ENCODE measurements at places on chromosomes 5 and 9.

DNA sequence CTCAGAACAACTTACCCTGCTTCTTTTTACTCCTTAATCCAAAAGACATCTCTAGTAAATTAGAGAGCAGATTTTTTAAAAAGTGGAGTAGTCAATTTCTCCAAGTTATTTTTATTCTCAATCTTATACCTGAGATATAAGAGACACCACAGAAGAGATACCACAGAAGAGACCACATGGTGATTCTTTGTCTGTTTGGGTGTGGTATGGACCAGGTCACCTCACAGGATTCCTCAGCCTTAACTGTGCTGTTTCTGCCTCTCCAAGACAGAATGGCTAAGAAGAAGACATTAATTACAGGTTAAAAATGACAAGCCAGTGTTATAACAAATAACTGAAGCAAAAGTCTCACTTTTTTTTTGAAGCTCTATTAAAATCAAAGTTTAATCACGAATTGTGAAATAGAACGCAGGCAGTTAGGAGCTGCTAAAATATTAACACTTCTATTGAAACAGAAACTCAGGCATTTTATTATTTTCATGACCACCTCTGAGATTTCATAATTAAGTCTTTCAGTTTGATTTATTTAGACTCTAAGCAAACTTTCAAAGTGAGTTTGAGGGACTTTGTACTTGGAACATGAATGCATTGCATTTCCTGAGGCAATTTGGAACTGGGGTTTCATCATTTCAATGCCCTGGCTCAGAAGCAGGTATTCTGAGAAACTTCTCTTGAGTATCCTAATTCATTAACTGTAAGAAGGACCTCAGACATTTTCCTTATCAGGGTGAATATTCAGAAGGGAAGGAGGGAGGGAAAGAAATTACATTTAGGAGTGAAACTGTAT, 280.7 kb downstream of the KCTD16 start:
- no peak for DNase-seq

DNA sequence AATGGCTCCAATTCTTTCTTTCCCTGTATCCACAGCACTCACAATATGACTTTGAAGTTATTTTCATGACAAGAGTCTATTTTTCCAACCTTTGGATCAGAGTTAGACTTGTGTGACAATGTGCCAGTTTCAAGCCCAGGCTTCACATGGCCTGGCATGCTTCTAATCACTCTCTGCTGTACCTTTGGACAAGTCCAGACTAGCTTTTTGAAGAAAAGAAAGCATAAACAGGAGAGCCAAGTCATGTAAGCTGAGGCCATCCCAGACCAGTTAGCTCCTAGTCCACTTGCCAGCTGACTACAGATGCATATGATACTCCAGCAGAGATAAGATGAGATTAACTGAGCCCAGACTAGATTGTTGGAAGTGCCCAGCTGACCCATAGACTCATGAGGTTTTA, 513.6 kb upstream of the C9orf72 start:
- DNase-seq, result no peak

DNA sequence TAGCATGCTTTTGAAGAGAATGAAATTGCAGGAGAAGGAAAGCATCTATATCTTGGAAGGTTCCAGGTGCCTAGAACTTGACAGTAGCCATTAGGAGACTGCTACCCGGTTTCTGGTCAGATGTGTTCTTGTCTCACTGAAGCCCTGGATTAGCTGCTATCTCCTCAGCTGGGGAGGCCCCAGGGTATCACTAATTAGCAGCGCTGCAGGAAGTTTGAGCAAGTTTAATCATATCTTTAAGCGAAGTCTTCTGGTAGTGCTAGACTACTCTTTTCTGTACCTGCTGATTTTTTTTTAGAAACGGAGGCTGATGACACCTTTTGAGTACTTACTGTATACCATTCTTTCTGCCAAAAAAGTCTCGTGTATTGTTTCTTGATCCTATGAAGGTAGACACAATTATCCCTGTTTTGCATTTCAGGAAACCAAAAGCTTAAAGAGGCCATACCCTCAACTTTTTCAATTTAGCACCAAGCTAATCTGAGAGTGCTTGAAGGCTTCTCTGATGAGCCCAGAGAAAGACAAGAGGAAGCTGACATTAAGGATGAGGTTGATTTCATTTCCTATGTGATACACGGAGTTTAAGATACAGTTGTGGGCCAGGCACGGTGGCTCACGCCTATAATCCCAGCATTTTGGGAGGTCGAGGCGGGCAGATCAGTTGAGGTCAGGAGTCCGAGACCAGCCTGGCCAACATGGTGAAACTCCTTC, 201.3 kb downstream of the ARHGAP26 start:
- no peak for DNase-seq

GRCh38 chr9:38162332-38163211, 93.5 kb upstream of the SHB start:
- no peak for DNase-seq

DNA sequence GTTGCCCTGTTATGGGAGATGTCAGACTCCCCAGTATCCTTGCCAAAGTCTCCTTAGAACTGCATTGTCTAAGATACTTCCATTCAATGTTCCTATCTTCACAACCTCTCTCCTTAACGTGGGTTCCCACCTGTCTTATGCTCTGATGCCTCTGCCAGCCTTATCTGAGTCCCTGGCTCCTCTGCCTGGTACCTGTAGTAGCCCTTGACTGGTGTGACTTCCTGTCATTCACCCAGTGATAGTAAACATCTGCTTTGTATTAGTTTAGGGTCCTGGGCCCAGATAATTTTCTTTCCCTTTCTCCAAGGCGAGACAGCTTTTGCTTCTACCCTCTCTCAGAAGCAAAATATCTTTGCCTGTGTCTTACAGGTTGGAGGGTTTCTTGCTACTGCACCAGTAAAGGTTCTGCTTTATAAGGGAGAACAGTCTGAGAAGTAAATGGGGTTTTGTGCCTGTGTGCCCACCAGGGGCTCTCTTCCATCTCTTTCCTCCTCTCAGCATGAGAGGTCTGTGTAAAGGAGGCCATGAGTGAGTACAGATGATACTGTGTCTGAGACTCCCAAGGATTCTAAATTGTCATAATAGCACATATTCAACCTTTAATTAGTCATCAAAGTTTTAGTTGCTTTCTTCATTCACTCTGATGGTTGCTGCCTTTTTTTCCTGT, 220.8 kb downstream of the PRR16 start:
- DNase-seq, result no peak

DNA sequence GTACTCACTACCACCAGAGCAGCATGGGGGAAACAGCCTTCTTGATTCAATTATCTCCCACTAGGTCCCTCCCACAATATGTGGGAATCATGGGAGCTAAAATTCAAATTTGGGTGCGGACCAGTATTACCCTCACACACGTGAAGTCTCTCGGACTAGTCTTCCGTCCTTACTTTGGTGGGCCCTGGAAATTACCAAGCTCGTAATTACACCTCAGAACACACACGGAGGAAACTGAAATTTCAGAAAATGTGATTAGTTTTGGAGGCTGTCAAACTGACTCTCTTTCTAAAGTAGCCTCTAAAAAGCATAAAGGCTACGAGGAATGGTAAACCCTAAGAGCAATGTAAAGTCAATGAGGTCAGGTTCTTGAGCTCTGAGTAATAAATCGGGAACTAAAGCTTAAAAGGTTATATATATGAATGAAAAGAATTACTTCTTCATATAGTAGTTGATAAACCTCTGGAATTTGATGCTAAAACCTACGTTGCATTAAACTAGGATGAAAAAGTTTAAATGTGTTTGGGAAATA, 842 bp upstream of the FEM1C start:
- DNase-seq, result no peak

DNA sequence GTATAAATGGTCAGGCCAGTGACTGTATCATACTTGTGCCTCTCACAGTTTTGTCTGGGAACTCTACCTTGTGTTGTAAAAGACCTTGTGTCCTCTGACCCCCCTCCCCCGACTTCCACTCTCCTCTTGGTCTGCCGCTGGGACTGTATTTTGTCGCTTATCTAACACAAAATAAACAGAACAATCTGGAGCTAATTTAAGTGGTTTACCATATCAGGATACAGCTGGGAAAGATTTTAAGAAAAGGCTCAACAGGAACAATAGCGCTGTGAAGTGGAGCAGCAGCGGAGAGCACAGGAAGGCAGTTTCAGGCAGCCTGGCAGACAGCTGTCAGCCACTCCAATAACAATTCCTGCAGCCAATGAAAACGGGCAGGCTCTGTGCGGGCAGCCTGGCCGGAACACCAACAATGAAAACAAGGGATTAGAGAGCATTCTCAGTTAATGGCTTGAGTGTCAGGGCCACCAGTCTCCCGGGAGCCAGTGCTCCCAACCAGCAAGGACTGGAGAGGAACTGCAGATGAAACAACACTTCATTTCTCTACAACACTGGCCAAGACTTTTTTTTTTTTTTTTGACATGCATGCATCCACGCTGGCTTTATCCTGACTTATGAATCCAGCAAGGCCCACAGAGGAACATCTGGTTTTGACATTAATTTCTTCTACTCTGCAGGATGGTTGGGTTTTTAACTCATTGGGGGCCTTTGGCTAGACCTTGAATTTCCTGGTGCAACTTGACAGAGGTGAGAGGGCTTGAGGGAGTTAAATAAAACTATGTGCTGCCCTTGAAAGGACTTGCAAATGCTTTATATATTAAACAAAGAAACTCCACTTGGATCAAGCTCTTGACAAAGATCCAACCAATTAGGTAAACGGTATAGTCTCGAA, 76.7 kb downstream of the ARSB start:
- DNase-seq, result no peak

- DNase-seq, result no peak
These were observed 106.4 kb upstream of the ELL2 start for GRCh38 chr5:96067894-96068614.

DNA sequence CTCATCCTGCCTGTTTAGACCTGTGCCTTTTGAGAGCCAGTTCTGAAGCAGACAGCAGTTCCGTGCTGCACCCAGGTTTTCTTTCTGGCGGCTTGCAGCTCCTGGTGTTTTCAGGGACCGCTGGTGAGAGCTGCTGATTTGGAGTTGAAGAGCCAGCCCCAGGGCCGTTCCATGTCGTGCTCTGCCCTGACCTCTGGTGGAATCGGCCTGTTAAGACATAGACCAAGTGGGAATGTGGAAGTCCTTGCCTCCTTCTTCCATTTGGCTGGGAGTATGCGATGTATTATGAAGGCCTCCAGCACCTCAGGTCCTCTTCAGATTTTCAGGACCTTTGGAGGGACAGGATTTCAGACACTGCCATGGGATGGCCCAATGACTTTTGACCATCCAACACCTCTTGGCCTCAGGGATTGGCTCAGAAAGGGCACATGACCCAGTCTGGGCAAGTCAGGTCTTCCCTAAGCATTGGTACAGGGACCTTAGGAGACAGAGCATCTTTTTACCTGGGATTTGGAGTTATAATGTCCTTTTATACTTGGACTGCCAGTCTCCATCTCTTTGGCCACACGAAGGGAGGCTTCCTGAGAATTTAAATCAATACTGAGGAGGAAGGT, 136.1 kb upstream of the CLINT1 start:
- peak; percentile 15 for DNase-seq

DNA sequence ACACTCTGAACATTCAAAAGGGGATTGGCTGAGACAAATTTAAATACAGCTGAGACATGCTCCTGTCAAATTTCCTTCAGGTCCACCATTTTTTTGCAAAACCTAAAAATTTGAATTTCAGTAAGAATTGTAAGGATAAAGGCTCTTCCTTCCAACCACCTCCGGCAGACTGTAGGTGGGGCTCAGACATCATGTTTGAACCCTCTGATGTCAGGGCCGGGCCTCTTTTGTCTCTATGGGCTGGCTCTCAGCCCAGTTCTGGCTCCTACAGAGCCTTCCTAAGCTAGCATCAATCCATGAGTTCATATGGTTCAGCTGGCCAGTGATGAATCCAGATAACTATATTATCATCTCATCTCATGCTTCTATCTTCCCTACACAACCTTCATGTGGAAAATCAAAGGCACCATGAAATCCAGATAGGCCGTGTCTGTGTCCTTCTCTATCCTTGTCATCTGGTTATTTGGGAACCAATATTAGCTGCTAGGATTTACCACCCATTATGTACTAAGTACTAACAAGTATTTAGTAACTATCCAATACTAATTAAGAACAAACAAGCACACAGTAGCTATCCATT, 44.2 kb downstream of the NIPSNAP3B start:
- DNase-seq, result peak; percentile 4

- no peak for DNase-seq
These were observed 21.5 kb upstream of the TRIM14 start for GRCh38 chr9:98140503-98140902.

- DNase-seq, result peak; percentile 53
These were observed 59.4 kb upstream of the RAPGEF1 start for GRCh38 chr9:131799177-131799823.

DNA sequence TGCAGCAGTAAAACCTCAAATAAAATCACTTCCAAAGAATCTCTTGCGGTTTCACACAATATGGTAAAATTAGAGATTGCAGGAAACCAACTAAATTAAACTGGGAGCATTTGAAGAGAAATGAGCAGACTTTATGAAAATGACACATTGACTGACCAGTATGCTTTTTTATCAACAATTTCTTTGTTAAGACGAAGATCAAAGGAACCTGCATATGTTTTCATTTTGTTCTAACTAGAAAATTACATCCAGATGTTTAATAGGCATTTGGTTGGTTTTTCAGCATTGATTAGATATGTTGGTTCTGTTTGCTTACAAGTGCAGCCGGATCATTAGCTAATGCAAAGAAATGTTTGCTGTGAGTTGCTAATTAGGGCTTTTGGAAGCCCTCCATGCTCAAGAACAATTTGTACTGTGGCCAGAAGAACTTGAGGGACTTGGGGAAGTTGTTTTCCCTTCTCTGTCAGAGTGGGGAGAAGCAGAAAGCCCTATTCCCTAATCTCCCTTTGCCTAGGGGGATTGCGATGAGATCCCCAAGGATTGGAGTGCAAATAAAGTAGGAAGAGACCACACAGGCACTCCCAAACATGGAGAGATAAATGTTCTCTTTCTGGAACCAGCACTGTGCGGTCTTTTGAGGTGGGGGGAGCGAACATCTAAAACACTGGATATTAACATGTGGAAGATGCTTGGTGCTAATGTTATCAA, 4.5 kb upstream of the TLE1 start:
- no peak for DNase-seq

GRCh38 chr9:38024036-38024681, 44.9 kb downstream of the SHB start:
- DNase-seq, result no peak

GRCh38 chr5:113292462-113292861, 142.3 kb downstream of the TSSK1B start:
- DNase-seq, result no peak

DNA sequence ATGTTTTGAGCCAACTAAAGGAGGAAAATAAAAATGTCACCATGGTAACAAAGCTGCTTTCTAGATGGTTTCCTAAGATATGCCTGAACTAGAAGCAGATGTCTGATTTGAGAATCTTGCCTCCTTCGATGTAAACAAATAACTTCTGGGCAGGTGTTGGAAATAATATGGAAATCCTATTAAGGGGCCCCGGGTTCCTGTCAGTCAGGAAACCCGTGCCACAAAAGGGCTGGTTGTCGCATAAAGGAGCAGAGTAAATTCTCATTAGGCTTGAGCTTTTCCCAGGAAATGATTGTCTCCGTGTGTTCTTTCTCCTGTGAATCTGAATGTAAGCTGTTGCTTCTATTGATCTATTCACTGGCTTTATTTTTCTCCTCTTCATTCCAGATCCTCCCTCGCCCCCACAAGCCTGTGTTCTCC, 90.8 kb downstream of the TLE4 start:
- no peak for DNase-seq

All from CD4-positive, alpha-beta T cell (primary cell).